ENCODE measurements at places on chromosomes 1 and 21.

DNA sequence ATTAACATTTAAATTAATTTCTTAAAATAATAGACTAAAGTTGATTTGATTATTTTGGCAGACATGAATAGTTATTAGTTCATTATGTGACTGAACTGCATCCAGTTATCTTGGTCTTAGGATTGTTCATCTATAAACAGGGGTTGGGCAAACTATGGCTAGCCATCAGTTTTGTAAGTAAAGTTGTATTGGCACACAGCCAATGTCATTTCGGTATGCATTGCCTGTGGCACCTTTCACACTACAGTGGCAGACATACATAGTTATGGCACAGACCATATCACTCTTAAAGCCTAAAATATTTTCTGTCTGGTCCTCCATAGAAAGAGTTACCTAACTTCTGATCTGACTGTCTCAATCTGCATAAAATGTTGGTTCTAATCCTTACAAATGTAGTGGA lies 27.2 kb downstream of the ADGRL2 start:
- DNase-seq: no peak

GRCh38 chr1:77796695-77797405 lies 17.4 kb downstream of the MIGA1 start:
- DNase-seq: no peak

GRCh38 chr1:11886986-11887665 lies 28.4 kb upstream of the NPPB start:
- DNase-seq: no peak

DNA sequence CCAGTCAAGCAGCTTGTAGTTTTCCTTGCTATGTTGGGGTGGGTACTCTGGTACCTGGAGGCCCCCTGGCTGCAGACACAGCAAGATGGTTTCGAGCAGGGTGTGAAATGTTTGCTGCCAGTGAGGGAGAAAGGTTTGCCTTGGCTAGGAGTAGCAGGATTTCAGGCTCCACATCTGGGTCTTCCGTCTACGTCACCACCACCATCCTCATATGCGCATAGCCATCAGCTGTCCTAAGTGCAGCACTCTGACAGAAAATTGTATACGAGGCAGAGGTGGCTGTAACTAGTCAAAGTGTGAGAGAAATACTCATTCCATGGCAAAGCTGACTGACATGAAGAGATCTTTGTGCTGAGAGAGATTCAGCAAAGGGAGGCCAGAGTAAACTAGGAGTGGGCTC lies 212.6 kb downstream of the NFIA start:
- DNase-seq: no peak

DNA sequence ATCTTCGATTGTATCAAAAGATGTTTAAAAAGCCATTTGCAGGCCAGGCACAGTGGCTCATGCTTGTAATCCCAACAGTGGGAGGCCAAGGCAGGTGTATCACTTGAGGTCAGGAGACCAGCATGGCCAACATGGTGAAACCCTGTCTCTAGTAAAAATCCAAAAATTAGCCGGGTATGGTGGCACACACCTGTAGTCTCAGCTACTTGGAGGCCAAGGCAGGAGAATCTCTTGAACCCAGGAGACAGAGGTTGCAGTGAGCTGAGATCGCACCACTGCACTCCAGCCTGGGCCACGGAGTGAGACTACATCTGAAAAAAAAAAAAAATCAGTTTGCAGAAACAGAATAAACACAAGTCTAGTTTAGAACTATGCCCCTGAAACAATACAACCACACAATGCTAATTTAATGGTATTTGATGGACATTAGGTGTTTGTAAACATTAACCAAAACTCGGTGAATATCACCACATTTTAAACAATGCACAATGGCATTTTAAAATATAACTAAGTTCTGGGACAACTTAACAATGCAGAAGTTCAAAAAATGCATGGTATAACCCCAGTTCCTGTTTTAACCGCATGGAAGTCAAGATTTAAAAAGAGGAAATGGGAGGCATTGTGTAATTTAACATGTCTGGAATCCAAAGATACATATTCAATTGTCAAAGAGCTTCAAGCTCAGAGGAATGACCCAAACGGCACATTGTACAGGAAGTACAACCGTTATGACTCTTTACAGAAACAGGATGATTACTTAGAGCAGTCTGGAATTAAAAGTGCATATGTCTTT lies 7.1 kb upstream of the PTTG1IP start:
- no peak for DNase-seq

DNA sequence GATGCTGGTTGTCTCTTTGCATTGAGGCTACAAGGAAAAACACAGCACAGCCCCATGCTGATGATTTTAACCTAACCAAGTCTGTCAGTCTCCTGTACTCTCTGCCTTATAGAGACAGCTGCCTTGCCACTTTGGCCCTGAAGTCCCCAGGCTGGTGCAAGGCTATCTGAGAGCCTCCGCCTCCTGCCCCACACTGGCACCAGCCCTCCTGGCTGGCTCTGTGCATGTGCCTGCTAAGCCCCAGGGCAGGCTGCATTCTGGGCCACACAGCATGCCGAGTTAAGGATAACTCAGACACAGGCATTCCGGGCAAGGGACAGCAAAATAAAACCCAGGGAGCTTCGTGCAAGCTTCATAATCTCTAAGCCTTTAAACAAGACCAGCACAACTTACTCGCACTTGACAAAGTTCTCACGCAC lies 910 bp downstream of the RUNX1 start:
- no peak for DNase-seq

- no peak for DNase-seq
These were observed 20.2 kb upstream of the SLFNL1 start for GRCh38 chr1:41041614-41042270.

DNA sequence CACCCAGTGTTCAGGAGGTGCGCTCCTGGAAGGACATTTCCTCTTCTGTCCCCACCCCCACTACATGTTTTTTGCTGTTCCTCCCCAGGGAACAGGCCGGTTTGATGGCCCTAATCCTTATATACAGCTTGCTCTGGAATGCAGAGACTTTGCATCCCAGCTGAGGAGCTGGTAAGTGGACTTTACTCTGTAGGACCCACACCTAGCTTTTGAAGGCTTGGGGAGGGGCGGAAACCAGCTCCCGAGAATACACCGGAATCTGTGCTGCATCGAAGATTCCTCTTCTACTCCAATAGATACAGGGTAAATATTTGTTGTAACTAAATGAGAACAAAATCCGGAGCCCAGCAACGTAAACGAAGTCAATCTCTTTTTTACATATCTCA lies 1.2 kb upstream of the CGN start:
- DNase-seq: no peak

- DNase-seq: no peak
These were observed 4.2 kb downstream of the SH2D2A start for GRCh38 chr1:156812293-156812990.

DNA sequence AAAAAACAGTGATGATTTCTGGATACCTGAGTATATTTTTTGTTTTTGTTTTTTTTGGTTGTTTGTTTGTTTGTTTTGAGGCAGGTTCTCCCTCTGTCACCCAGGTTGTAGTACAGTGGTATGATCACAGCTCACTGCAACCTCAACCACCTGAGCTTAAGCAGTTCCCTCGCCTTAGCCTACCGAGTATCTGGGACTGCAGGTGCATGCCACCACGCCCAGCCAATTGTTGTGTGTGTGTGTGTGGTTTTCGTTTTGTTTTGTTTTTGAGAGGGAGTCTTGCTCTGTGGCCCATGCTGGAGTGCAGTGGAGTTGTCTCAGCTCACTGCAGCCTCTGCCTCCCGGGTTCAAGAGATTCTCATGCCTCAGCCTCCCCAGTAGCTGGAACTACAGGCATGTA lies 55.3 kb upstream of the RCC1 start:
- DNase-seq: no peak

DNA sequence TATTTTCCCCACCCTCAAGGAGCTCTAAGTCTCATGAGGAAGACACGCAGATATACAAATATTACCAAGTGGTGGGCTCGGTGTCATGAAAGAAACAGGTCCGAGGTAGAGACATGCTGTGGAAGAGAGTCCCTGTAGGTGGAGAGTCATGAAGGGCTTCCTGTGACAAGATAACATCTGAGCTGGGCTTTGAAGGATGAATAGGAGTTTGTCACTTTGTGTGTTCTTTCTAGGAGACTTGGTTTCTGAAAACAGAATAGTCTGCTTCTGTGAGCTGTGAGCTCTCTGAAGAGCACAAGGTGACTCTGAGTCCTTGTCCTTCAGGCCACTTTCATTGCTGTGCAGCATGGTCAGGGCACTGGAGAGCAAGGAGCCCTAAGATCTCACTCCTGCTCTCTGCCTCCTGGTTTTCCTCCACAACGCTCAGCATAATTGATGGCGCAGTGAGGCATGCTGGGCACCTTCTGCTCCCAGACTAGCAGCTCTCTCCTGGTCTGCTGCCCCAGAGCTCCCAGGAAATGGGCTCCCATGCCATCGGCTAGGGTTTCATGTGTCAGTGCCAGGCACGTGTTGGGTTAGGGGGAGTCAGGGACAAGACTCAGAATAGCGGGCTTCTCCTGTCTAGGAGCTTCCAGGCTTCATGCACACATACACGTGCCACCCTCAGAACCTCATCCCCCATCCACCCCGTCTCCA lies 209.9 kb upstream of the CSF3R start:
- DNase-seq: no peak

GRCh38 chr1:107323784-107324183 lies 182.9 kb downstream of the NTNG1 start:
- no peak for DNase-seq

DNA sequence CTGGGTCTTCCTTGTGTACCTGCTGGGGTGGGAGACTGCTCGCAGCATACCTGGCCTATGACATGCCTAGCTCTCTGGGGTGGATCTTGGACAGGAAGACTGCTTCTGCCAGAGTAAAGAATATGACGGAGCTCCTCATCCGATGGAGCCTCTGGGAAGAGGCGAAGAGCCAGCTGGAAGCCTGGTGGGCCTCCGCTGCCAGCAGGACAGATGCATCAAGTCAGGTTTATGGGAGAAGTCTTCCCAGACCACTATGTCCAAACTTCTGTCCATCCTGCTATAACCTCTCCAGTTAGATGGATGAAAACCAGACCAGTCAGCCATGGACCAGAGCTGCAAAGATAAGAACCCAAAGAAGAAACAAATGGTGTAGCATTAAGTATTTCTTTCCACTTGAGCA lies 27.7 kb upstream of the NGF start:
- no peak for DNase-seq

GRCh38 chr1:26391450-26391849 lies 18.9 kb upstream of the ZNF683 start:
- DNase-seq: peak; percentile 42

GRCh38 chr1:87335175-87335884 lies 6.7 kb downstream of the LMO4 start:
- peak; percentile 38 for DNase-seq

DNA sequence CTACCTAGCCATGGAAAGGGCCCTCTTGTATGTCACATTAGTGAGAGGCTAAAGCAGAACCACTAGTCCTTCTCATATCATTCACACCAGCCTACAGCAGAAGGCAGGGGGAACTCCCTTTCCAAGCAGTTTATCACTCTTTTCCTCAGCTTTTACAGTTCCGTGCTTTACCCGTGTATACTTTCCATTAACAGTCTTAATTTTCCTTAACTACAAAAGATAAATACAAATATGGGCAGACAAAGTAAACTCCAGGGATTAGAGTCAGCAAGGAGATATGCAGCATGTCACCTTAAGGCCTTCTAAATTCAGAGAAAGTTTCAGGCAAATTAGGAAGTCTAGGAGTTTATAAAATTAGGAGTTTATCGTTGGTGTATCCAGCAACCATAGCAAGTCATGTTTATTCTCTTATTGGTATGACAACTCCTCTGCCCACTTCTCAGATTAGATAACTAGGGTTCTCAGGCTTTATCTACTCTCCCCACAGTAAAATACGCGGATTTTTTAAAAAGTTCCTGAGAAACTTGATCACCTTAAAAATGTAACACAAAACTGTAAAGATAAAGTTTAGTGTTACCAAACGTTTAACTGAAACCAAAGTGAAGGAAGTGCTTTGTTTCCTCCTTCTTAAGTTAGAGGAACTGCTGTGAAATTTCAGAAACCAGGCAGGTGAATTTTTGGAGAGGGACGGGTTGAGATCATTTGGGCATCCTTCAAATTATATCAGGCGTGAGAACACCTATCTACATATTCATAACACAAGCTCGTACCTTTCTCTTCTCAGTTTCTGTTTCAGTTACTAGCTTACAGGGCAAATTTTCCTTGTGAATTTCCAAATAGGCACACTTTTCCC lies 42.7 kb upstream of the SLC19A2 start:
- no peak for DNase-seq

GRCh38 chr1:232390590-232390989 lies 239.3 kb downstream of the SIPA1L2 start:
- DNase-seq: no peak

DNA sequence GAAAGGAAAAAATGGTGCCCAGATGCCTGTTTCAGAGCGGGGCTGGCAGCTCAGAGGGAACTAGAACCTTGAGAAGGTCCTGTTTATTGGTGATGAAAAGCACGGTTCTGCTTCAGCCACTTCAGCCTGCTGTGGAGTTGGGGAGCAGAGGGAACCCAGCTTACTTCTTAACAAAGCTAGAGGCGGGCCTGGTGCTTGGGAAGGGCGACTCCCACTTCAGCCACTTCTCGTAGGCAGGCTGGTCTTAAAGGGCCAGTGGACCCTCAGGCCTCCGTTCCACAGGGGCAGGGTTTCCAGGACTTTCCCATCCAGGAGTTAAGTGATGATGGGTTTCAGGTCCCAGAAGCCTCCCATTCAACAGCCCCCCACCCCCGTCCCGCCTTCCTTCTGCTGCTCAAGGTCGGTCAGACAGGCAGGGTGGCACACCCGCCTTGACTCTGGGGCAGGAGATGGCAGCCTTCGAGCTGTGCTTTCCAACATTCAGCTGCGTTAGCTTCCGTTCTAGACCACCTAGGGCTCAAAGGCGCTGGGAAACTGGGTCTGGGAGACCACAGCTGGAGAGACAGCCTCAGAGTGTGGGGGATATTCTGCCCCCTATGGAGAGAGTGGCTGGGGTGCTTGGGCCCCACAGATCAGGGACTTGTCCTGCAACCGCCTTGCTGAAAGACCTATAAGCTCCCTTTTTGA lies 3.4 kb downstream of the RUNX3 start:
- DNase-seq: no peak

DNA sequence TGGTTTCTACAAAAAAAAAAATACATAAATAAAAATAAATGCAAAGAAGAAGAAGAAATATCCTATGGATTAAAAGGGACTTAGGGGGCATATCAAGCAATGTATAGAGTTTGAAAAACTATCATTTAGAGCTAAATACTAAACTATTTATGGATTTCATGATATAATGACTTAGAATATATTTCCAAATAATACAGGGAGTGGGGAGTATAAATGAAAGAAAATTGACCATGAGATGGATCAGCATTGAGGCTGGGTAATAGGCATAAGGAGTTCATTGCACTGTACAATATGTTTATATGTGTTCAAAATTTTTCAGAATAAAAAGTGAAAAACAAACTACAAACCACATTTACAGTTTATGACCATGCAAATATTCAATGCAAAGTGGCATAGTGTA lies 18.8 kb downstream of the NHLH2 start:
- DNase-seq: no peak

DNA sequence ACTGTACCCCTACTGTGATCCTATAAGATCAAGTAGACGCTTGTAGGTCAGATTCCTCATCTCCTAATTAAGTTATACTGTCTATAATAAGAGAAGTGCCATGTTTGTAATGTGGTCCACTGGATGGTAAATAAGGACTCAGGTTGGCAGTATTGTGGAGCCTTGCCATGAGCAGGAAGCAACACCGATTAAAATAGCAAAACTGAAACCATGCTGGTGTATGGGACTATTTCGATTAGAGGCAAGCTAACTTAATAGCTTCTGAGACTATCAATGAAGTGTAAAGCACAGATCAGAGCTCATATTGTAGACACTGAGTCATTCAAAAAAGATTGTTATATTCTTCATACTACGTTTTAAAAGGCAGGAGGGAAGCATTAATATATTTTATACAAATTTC lies 348.8 kb downstream of the HHAT start:
- no peak for DNase-seq

- no peak for DNase-seq
These were observed 7.1 kb upstream of the SDC3 start for GRCh38 chr1:30915491-30916230.
